ENCODE measurements at places on chromosomes 12 and 14.

GRCh38 chr14:61591862-61592261 lies 103.5 kb upstream of the HIF1A start:
- DNase-seq, result no peak

DNA sequence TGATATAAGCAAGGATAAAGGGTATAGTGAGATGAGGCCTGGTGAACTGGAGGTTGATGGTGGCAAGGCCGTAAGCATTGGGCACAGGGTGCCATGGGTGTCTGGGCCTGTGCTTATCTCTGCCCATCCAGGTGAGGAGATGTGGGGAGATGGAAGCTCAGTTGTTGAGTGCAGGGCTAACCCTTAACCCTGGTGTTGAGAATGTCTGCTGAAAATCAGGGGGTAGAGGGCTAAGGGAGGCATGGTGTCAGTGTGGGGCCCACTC lies 86.1 kb downstream of the SYNE2 start:
- DNase-seq, result no peak

DNA sequence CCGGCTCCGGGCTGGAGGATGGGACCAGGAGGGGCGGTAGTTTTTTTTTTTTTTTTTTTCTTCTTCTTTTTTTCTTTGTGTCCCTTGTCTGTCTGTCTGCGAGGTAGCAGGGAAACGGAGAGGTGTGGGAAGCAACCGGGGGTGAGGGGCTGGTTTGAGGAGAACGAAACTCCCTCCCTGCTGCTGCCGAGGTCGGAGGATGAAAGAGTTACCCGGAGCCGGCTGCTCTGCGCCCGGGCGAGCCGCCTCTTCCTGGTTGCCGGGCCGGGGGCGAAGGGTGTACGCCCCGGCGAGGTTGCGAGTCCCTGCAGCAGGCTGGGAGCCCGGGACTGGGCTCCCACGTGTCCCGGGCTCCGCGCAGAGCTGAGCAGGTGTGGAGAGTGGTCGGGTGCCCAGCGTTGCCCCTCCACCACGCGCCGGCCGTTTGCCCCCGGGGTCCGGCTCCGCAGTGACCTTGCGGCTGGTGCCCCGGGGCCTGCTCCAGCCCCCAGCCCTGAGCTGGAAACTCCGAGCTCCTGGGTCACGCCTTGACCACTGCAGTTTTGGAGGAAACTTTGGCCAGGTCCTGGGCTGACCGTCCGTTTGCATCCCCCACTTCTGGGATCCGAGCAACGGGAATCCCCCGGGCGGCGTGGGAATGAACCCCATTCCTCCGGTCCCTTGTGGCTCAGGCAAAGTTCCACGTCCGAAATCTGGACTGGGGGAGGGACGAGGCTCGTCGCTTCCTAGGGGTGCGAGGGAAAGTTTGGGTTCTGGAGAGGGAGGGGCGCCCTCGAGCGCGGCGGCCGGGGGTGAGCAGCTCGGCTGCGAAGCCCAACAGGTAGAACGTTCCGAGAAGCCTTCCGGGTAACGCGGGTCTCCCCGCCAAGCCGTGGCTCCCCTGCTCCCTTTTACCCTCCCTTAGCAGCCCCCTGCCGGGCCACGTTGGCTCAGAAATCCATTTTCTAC lies 1.3 kb downstream of the CHST11 start:
- peak; percentile 75 for DNase-seq

GRCh38 chr14:68729556-68729955 lies 63.3 kb downstream of the ZFP36L1 start:
- no peak for DNase-seq

DNA sequence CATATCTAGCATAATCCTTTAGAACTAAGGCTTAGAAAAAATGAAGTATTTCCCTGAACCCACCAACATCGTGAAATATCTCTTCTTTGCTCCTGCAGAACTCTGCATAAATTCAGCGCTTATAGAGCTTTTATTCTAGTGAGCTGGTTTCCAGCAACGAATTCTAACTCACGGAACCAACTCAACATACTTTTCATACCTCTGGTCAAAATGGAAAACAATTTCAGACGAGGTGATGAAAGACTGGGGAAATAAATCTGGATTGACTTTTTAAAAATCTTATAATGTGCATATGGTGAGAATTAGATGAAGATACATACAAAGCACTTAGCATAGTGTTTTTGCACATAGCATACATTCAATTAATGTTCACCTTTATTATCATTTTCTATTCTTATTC lies 62.6 kb upstream of the BBS10 start:
- DNase-seq, result no peak

GRCh38 chr14:64040044-64040443 lies 187.2 kb downstream of the SYNE2 start:
- no peak for DNase-seq

DNA sequence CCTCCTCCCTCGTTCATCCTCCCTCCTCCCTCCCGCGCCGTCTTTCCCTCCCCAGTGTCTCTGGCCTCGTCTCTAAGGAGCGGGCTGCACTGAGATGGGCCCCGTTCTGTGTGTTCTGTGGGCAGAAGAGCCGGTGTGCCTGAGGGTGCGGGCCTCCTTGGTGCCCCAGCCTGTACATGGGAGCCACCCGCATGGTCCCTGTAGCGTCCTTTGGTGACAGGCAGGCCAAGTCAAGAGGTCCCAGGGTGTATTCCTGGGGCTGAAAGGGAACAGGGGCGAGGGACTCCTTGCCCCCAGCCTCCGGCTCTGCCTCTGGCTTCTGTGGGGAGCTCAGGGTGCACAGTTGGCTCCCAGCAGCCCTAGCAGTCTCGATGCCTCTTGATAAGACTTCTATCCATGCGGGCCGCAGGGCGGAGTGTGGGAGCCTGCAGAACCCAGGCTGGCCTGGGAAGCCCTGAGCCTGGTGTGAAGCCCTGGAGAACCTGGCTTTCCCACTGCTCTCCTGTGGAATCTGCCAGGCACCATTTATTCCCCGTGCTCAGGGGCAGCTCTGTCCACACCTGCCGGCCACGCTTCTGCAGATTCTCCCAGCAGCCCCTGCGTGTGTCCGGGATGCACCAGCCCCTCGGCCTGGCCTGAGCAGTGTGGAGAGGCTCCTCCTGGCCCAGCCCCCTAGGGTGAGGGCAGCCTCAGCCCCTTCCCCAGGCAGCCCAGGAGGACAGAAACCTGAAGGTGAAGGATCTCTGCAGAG lies 181.3 kb downstream of the KIF26A start:
- peak; percentile 13 for DNase-seq

- DNase-seq, result no peak
These were observed 63.3 kb downstream of the IGF1 start for GRCh38 chr12:102417055-102417454.

GRCh38 chr14:57383125-57383745 lies 7.2 kb upstream of the NAA30 start:
- no peak for DNase-seq

DNA sequence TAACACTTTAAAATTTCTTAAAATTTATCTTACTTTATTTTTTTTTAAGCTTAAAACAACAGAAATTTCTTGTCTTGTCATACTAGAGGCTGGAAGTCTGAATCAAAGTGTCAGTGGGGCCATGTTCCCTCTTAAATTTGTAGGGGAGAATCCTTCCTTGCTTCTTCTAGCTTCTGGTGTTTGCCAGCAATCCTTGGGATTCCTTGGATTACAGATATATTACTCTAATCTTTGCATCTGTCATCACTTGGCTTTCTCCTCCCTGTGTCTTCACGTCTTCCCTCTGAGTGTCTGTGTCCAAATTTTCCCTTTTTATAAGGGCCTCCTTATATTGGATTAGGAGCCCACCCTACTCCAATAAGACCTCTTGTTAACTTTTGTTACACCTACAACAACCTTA lies 135.6 kb upstream of the PTPRB start:
- DNase-seq, result no peak

DNA sequence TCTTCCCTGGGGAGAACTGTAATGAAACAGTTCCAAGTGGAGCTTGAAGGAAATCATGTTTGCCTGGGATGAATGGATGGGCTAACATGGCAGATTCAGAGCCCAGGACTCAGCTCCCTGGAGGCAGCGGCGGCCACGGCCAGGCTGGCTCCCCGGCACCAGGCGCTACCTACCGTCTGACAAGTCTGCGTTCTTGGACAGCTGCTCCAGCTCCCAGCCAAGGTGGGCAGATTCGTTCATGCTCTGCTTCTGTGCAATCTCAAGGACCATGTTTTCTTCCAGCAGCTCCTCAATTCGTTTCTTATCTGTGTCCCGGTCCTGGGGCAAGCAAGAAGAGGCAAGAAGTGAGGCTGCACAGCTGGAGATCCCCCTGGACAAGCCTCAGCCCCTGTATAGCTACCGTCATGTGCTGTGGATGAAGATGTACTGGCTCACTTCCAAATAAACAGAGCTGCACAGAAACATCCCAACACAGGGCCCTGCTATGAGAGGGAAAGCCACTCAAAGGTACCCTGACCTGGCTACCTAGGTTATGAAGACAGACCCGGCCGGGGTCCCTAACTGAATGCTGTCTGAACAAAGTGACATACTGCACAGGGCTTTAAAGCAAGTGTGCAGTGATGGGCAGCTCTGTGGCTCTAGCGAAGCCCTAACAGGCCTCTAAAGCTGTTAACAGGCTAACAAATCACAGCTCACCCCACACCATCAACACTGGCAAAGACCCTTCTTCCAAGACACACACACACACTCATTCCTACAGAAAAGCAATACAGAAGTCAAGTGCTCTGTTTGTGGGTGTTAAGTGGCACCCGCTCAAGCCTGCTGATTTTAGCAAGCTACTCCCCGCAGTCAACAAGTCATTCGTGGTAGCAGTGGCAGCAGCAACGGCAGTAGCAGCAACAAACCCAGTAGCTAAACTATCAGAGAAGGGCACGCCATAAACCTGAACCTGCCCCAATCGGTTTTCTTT lies 80.4 kb upstream of the GPR68 start:
- no peak for DNase-seq

- no peak for DNase-seq
These were observed 1.6 kb upstream of the SLC7A8 start for GRCh38 chr14:23185063-23185462.

Measured in activated naive CD4-positive, alpha-beta T cell treated with anti-CD3 and anti-CD28 coated beads, Interleukin-2, amount 10 ng/mL, durations not matched to agents 7 days and 5 days (primary cell).